NCI-H2029 (cell line): ENCODE measurements at places on chromosomes 11 and 22.

DNA sequence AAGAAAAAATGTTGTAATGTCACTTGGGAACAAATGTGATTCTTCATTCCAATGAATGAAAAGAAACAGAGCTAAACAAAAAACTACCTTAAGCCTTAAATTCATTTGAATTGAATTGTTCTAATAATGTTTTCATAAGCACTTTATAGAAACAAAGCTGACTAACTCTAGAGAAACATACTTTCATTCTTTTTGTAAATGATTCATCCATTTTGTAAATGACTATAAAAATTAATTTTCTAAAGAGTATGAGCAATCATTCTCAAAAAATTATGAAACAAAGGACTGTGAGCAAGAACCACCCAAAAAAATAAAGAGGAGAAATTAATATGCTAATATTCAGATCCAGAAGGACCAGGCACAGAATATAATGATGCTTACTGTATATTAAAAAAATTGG, 986.5 kb upstream of the CHORDC1 start:
- no peak for DNase-seq

- no peak for DNase-seq
Measured at GRCh38 chr11:79219186-79220045, 221.4 kb downstream of the TENM4 start.

GRCh38 chr11:69199583-69200315, 44.0 kb downstream of the SMIM38 start:
- no peak for DNase-seq

DNA sequence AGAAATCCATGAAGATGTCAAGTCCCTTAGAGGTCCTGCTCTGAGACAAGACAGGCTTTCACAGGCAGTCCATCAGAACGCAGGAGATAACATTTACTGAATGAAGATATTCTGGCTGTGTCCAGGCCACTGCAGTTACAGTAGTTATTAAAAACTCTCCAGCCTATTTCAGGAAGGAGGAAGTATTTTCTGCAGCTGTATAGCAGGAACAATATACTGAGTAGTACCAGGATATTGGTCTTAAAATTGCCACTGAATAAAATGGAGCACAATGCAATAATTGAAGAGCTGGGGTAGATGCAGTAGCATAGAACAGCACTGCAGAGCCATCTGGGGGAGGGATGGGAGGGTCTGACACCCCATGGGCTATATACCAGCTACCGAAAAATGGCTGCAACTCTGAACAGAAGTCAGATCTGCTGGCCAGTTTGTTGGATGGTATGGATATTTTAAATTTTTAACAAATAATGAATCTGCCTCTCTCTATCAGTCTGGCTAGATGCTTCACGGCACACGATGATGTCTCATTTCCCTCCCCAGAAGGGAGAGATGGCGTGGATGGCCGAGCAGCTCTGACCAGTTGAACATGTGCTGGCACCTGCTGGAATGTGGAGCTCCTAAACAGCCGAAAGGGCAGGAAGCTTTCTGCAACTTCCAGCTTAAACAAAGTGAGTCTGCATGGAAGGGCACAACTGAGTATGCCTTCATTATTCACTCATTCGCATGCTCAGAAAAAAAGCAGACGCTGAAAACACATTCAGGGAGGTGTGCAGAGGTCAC, 342.1 kb upstream of the SYN3 start:
- DNase-seq = no peak

- DNase-seq = no peak
Measured at GRCh38 chr11:125464270-125464662, 31.8 kb downstream of the FEZ1 start.

DNA sequence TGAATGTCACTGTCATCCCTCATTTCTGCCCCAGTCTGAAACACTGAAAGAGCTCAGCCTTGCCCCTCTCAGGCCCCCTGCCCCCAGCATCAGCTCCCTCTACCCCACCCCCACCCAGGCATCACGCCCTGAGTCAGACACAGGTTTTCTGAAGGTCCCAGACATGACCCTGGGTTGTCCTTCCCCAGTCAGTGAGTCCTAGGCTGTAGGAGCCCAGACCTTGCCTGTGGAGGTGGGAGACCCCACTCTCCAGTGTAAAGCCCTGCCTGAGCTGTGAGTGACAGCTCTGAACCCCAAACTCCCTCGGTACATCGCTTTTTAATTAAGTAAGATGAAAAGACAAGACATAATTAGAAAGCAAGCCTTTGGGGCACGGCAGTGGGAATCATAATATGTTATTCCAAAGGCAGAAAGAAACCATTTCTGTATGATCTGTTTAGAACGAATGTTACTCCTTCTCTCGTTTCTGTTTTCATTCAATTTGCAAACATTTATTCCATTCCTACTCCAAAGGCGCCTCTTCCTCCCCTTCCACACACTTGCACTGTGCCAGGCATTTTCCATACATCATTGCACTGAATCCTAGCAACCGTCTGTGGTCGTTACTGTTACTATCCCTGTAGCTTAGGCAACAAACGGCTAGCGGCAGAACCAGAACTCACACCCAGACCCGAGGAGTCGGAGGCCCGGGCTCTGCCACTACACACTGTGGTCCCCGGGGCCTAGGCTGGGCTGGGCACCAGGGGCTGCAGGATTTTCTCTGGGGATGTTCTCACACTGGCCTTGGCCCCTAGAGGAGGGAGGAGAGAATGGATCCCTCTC, 63.4 kb downstream of the CD6 start:
- DNase-seq = no peak
